ENCODE measurements at places on chromosomes 4 and X. TPM values are rescaled to one million over a fixed set of nuclear protein-coding genes. Genes with fewer than 3 reads are reported as not detected.
A peak's percentile ranks its signal among the peaks of the same experiment; 100 is the strongest.

- no peak for DNase-seq
These were observed 116.0 kb downstream of the ZNF827 start for GRCh38 chr4:145822581-145822980.

NR0B1 gene
- total RNA-seq: 45.1 TPM

MTMR8 gene
- 1.9 TPM for total RNA-seq

DNA sequence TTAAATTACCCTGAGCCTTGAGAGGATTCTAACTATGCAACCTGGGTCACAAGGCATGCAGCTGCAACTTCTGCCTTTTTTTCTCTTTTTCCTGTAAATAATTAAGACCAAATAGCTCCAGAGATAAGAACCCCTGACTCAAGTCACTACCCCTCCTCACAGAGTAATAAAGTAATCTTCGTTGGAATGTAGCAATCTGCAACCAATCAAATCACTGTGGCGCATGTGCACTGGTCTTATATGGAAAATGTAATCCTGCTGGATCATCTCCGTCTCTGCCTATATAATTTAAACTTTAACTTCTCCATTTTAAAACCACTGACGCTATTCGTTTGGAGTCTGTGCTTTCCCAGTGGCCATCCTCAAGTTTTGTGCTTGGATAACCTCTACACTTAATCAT is 6.1 kb upstream of the EFHC2 start:
- no peak for DNase-seq

USP17L30 gene
- not detected for total RNA-seq

- no peak for DNase-seq
These were observed 4.1 kb upstream of the ARX start for GRCh38 chrX:25019707-25020390.

GRCh38 chrX:68599256-68600152 is 48.0 kb upstream of the STARD8 start:
- DNase-seq: no peak

MAGEA10 gene
- not detected for total RNA-seq

DNA sequence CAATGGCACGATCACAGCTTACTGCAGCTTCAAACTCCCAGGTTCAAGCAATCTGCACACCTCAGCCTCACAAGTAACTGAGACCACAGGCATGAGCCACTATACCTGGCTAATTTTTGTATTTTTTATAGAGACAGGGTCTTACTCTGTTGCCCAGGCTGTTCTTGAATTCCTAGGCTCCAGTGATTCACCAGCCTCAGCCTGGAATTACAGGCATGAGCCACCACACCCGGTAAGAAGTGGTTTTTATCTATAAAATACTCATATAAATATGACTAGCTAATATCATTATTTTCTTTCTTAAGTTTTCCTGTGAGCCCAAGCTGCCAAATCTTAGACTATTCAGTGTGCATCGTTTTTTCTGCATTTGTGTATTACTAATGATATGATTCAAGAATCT is 4.4 kb downstream of the SCFD2 start:
- no peak for DNase-seq

GRIA3 gene
- total RNA-seq: 9.1 TPM

GRCh38 chr4:181982437-181982836 is 260.8 kb upstream of the TENM3 start:
- DNase-seq: no peak

GRCh38 chr4:54658252-54659093 is 716 bp downstream of the KIT start:
- DNase-seq: peak; percentile 52

GRCh38 chr4:102246416-102246815 is 98.9 kb downstream of the SLC39A8 start:
- DNase-seq: no peak
